ENCODE measurements at places on chromosomes 2 and 18.

GRCh38 chr18:48053881-48054816 lies 123.7 kb upstream of the SMAD2 start:
- DNase-seq, result no peak

- no peak for DNase-seq
Observed at GRCh38 chr2:218128781-218129457, 3.1 kb downstream of the CXCR2 start.

DNA sequence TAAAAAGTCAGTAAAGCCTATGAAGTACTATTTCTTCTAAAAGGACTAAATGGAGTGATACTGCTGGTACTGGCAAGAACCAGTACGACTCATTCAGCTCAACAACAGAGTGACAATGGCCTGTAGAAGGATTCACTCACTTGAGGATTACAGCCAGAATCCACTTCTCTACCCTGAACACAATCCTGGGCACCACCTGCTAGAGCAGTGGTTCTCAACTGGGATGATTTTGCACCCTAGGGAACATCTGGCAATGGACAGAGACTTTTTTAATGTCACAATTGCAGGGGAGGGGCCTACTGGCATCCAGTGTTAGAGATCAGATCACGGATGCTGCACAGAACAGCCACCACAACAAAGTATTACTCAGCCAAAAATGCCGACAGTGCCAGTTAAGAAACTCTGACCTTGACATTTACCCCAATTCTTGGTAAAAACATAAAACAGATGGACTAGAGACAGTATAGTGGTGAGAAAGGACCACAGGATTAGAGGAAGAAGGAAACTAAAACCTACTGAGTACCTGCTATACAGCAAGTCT lies 5.0 kb downstream of the SPIRE1 start:
- DNase-seq, result peak; percentile 52

- no peak for DNase-seq
Observed at GRCh38 chr2:240400371-240401161, 34.9 kb upstream of the GPC1 start.

GRCh38 chr2:61434314-61434713 lies 36.6 kb downstream of the USP34 start:
- DNase-seq, result no peak

GRCh38 chr2:43124687-43125057 lies 101.7 kb downstream of the ZFP36L2 start:
- DNase-seq, result no peak

DNA sequence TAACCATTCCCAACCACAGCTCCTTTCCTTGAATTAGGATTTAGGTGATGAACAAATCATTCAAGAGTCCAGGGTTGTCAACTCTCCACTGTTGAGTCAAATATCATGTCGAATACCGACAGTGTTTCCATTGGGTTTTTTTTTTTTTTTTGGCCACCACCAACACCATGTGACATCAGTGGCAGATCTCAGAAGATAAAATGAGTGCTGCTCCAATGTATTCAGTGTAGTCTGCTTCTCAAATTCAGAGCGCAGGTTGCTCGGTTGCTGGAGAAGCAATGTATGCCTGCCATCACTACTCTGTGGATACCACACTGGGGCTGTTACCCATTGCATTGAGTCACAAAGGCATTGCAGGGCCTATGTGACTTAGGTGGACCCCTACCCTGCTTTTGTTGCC lies 10.8 kb upstream of the ATL2 start:
- DNase-seq, result no peak

GRCh38 chr2:23767876-23768621 lies 158.9 kb downstream of the ATAD2B start:
- DNase-seq, result no peak

DNA sequence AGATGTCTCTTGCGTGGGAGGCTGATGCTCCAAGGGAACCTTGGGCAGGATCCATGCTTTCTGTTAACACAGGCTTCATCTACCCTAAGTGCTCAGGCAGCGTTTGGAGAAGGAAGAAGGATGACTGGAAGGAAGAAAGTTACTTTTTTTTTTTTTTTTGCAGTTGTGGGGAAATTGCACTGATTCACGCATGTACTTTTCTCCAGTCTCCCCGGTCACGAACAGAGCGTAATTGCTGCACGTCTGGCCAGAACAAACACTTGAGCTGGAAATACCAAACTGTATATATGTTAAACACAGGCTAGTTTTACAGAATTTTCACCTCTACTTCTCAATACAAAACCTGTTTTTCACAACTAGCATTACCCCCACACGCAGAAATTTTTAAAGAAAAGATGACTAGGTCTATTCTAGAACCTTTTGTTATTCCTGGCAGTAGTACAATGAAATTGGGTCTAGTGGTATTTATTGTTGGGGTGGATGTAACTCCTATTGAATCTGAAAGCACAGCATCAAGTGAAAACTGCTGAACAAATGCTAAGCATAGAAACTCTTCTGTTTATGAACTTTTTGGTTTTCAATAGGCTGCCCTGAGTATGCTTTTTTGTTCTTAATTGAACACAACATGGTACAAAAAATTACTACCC lies 9.3 kb upstream of the SCYGR5 start:
- DNase-seq, result no peak

GRCh38 chr2:53422979-53423378 lies 344.6 kb upstream of the CHAC2 start:
- DNase-seq, result peak; percentile 18

- DNase-seq, result no peak
Observed at GRCh38 chr2:136126021-136126420, 8.1 kb upstream of the CXCR4 start.

DNA sequence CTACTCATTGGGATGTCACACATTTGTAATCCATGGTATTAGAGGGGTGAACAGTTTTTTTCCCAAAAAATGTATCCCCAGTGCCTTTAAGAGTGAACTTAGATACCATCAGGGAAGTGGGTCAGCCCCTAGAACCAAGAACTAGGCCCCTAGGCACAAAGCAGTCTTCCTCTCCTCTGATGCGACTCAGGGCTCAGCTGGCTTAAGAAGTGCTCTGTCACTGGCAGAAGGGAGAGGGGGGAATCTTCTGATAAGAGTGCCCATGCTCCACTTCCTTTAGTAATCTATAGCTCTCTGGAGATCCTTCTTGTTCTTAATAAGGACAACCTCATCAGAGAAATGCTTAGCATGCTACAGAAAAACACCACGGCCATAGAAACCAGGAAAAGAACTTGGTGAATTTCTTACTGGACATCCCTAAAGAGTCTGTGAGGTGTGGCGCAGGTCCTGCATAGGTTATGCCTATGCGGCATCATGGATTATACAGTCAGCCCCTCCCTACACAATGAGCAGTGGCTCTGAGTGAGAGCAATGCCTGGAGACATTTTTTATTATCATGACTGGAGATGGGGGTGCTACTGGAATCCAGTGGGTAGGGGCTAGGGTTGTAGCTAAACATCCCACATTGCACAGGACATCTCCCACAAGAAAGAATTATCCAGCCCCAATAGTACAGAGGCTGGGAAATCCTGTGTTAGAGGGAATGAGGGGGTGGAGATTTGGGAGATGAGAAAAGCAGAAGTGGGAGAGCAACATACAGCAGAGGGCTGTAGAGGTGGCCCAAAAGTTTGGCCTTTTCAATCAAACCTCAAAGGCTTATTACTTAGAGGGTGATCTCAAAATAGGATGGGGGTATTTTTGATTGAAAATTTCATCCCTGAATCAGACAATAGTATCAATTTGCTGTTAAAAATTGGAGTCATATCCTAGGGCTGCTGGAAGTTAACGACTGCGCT lies 21.7 kb upstream of the ZNF385B start:
- no peak for DNase-seq

GRCh38 chr2:214242797-214243196 lies 168.1 kb upstream of the VWC2L start:
- DNase-seq, result no peak

GRCh38 chr18:13481331-13481730 lies 245.0 kb downstream of the FAM210A start:
- no peak for DNase-seq
